ENCODE measurements at places on chromosomes 13 and 19.

DNA sequence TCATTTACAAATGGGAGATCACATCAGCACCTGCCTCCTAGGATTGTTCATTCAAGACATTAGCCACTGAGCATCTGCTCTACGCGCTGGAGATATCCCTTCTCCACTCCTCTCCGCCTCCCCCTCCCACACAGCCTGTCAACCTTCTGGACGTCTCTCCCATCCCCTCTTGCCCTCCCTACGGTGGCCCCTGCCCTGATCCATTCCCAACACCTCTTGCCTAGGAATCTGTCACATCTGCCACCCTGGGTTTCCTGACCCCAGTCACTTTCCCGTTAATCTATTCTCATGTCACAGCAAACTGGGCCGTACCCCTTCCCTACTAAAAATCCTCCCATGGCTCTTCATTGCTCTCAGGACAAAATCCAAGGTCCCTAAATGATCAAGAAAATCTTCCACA lies 10.3 kb downstream of the DYRK1B start:
- DNase-seq, result no peak

DNA sequence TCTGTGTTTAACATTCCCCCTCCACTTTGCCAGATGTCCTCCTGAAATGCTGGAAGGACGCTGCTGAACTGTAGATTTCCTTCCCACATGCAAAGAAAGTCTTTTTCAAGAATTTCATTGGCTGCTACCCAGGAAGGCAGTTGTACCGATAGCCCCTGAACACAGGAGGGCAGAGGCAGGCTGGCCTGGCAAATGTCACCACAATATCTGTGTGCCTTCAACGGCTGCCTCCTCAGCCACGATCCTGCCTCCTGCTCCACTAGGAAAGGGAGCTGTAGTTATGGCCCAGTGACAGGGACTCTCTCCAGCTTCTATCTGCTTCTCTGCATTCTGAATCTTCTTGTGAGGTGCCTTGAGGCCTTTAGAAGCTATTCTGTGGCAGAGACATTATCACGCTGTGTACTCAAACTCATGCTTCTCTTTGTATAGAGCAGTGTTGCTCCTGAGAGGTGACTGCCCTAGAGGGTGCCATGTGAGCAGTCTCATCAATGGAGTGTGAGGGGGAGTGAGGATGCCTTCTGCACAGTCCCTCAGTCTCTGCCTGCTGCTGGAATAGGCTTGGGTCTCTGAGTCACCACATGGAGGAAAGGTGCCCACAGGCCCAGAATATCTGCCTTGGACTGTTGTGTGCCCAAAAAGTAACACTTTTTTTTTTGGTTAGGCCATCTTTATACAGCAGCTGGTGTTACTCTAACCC lies 279.8 kb downstream of the DNAJC15 start:
- peak; percentile 4 for DNase-seq

- DNase-seq, result no peak
Measured at GRCh38 chr13:29846475-29847256, 3.8 kb downstream of the UBL3 start.

GRCh38 chr13:76872675-76873074 lies 13.5 kb downstream of the KCTD12 start:
- DNase-seq, result no peak

- no peak for DNase-seq
Measured at GRCh38 chr13:105112561-105112960, 1422.9 kb downstream of the EFNB2 start.

All from activated naive CD8-positive, alpha-beta T cell treated with anti-CD3 and anti-CD28 coated beads for 36 hours (primary cell).